ENCODE measurements at places on chromosomes 16 and 17.

GRCh38 chr17:77345260-77345910 lies 204.6 kb downstream of the SEC14L1 start:
- DNase-seq = no peak

DNA sequence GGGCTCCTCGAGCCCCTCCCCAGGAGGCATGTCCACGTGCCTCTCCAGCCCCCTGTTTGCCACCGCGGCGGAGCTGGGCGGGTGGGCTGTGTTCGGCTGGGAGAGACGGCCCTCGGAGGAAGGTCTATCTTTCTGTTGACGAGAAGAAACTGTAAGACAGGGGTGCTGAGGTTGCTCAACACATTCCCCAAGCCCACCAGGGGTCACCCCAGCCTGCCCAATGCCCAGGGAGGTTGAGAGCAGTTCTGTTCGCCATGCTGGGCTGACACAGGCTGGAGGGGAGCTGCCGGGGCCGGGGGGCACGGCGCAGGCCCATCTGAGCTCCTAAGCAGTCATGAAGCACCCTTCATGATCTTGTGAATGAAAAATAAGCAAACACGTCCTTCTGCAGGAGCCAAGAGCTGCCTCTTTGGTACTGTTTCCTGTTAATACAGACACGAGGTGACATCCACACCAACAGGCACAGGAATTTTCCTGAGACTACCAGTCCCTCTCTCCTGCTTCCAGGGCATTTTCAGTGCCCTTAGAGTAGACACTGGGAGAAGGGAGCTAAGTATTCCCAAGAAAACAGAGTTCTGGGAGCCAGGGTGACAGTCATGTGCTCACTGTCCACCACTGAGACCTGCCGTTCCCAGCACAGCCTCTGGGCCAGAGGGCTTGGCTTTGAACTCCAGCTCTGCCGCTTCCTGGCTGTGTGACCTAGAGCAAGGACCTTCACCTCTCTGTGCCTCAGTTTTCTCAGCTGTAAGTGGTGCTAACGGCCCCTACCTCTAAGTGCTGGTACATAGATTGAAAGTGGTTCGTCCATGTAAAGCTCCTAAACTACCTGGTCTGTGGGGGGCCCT lies 9.2 kb downstream of the UBALD2 start:
- no peak for DNase-seq

DNA sequence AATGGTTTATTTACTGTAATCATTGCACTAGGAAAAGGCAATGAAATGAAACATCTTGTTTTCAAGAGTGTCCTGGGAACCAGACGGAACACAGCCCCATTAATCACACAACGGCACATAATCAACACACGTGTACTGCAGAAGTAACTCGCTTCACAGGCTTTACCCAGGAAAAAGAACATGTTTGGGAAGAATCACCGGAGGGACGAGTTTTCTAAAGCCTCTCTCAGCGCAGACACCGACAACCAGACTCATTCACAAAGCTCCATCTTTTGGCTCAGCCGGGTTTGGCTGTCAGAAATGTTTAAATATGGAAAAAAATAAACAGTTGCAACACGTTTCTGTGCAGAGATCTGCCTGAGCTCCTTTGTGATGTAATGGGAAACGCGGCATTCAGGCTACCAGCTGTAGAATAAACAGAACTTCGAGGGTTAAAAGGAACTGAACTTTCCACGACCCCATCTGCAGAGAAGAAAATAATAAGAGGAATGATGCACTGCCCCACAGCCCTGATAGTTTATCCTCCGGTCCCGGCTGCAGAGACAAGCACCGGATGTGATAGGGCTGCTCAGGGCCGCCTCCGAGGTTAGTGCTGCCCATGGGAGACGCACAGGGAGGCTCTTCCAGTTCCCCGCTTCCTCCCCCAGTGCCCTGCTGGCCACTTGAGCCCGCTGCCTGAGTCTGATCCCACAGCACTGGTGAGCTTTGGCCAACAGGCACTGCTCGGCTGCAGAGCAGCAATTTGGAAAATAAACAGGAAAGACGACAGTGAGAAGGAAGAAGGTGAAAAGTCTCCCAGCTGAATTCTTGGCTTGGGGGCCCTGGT lies 119.8 kb downstream of the HIC1 start:
- DNase-seq = no peak

DNA sequence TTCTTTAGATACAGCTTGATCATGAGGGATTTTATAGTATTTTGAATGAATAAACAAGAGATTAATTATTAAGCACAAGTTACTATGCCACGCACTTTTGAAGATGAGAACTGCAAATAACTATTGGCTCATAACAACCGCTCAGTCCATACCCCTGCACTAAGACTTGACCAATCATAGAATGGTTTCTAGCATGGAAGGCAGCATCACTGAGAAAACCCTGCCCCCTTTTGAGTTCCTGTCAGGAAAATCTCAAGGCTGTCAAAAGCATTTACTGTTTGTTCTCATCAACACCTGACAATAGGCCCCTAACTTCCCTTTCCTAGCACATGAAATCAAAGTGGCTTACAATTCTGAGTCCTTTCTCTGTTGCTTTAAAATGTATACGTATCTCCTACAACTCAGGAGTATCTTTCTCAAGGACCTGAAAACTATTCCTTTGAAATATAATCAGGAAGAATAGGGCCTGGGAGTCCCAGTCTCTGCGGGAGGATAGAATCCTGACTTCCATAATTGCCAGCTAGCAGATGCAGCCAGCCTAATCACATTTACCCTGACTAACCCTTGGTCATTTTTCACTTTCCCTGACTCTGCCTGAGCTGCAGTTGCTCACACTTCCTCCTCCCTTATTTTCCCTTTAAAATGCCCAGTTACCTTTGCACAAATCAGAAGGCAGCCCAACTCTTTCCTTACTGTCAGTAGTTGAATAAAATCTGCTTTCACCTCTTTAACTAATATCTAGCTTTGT lies 9.1 kb upstream of the MMD start:
- DNase-seq = no peak

GRCh38 chr16:88144028-88144511 lies 192.8 kb downstream of the BANP start:
- no peak for DNase-seq

GRCh38 chr16:4087990-4088577 lies 28.2 kb downstream of the ADCY9 start:
- DNase-seq = no peak

DNA sequence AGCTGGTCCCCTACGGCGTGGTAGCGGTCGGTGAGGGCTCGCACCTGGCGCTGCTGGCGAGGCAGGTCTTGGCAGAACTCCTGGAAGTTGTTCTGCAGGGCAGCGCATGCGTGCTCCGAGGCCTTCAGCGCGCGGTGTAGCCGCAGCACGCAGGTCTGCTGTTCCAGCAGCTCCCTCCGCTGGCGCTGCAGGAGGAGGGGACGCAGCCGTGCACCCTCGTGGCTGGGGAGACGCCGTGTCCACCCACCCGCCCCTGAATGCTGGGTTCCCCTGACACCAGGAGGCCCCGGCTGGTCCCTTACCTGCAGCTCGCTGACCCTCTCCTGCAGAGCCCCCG lies 12.2 kb downstream of the EVPL start:
- DNase-seq = no peak

DNA sequence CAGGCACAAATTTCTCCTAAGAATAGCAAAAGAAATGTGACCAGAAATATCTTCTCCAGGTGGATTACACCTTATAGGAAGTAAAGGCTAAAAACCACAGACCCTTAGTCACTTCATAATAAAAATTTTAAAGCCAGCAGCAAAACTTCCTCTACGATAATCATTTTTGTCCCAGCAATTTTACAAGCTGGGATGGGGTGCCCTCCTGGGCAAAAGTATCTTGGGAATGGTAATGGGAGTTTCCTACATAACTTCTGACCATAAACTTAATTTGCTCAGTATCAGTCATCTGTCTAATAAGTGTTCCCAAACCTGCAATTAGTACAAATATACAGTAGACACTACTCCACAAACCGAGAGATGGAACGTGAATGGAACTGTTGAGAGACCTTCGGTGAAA lies 3.0 kb downstream of the PHF12 start:
- DNase-seq = no peak

GRCh38 chr17:7348478-7349242 lies 3.3 kb upstream of the KCTD11 start:
- no peak for DNase-seq

GRCh38 chr16:35750157-35750689 lies 2290.8 kb downstream of the TP53TG3F start:
- no peak for DNase-seq

DNA sequence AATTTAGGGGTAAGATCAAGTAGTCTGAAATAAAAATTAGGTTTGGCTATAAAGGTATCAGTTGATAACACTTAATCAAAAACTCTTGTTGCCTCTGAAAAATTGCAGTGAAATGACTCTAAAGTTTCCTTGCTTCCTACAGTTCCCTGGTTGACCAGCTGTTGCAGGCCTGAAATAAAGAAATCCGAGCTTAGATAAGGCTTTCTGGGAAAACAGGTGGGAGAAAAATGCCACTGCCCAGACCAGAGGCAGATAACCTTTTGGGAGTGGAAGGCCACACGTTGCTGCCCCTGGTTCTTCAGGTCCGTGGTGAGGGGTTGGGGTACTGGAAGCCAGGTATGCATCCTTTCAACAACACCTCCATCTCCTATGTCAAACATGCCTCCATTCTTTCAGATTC lies 111.3 kb downstream of the HS3ST3A1 start:
- no peak for DNase-seq

DNA sequence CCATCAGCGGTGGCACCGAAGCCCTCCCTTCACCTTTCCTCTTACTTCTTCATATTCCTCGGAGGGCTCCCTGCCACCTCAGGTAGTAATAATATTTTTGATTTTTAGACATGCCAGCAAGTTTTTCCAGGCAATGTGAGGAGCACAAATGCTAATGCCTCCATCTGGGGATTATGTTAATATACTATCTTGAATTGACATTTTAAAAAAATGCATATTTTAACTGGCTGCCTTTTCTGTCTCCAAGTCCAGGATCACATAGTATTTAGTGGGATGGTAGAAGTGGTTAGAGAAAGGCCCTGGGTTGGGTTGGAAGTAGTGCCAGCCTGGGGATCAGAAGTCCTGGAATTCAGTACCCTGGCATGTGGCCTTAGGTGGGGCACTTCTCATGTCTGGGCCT lies 147.0 kb downstream of the SPACA3 start:
- no peak for DNase-seq

- DNase-seq = no peak
These were observed 67.4 kb downstream of the RAB11FIP4 start for GRCh38 chr17:31458829-31459228.

Measured in stimulated activated CD4-positive, alpha-beta T cell treated with anti-CD3 and anti-CD28 coated beads, Interleukin-2, amount 100 ng/mL, for 4 hours (primary cell).